ENCODE measurements at places on chromosomes 2 and 18. TPM values are rescaled to one million over a fixed set of nuclear protein-coding genes. Genes with fewer than 3 reads are reported as not detected.

Gene CABLES1
- total RNA-seq = 15.2 TPM

Gene PID1
- total RNA-seq = 4.3 TPM

Gene NEU4
- total RNA-seq = 0.28 TPM

Gene RPS27A
- 2,415 TPM for total RNA-seq

Gene HOXD10
- 6.7 TPM for total RNA-seq

Gene PLCD4
- 0.14 TPM for total RNA-seq

All from A549 treated with dexamethasone at 1 μM for 4 hours (cell line).